ENCODE measurements at places on chromosomes 3 and 15. TPM values are rescaled to one million over a fixed set of nuclear protein-coding genes. Genes with fewer than 3 reads are reported as not detected.
A peak's percentile ranks its signal among the peaks of the same experiment; 100 is the strongest.

ANKRD28 gene
- 36.6 TPM for total RNA-seq

GRCh38 chr3:13596426-13597205 lies 47.7 kb downstream of the FBLN2 start:
- no peak for DNase-seq

CCR8 gene
- total RNA-seq, result not detected

DNA sequence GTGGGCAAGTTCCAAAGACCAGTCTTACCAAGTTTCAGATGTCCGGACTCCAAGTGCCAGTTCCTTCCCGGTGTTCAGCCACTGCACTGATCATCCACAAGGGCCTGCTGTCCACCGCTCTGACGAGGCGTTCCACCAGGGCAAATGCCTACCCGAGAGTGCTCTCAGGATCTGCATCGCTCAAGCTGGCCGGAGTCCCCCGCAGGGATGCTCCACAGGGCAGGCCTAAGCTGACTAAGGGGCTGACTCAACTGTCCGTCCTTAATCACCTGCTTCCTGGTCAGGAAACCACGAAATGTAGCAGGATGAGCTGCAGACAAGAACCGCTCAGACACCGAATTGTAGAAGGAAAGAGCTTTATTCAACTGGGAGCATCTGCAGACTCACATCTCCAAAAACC lies 341.6 kb downstream of the KCNH8 start:
- no peak for DNase-seq

- DNase-seq, result peak; percentile 27
Measured at GRCh38 chr3:10758304-10759037, 57.6 kb upstream of the SLC6A11 start.

GRIP2 gene
- total RNA-seq, result 2.1 TPM

DNA sequence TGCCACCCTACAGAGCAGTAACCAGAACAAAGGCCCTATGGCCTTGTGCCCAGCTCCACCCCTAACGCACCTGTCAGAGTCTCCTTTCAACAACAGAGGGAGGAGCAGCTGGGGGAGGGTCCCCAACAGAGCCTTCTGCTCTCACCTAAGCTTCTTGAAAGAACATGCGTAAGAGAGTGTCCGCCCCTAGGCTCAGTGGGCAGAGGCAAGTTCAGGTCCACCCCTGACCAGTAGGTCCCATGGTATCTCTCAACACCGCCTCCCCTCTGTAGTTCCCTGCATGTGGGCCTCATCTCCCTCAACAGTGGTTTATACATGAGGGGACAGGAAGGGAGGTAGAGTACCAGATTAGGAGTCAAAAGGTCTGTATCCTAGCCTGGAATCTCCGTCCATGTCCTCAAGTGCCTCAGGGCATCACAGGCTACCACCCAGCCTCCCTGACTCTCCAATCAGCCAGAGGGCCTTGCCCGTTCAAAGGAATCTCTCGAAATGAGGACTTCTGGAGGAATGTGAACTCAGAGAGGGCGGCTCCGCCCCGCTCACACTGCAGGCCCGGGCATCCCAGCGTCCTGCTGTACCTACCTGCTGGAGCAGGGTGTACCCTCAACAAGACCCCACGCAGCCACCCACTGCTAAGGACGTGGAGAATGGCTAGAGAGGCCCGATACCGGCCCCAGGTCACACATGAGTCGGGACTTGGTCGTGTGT lies 680 bp downstream of the POC1A start:
- no peak for DNase-seq

Measured in mucosa of gallbladder (tissue), 1 donor.